Vagina (tissue), 2 donors: ENCODE measurements at places on chromosomes 7 and 10. TPM values are rescaled to one million over a fixed set of nuclear protein-coding genes. Genes with fewer than 3 reads are reported as not detected.
A peak's percentile ranks its signal among the peaks of the same experiment; 100 is the strongest.

- peak overlapping the region; percentile 54 for H3K4me3 ChIP-seq
- H3K27me3 ChIP-seq = no peaks in the 10 kb centered on the region
- H3K36me3 ChIP-seq = no peaks in the 10 kb centered on the region
- peaks cover 32% of the 10 kb centered on the region for H3K4me1 ChIP-seq
- DNase-seq = no peak
Observed at GRCh38 chr10:7412237-7412927, 1.5 kb upstream of the SFMBT2 start.

DNA sequence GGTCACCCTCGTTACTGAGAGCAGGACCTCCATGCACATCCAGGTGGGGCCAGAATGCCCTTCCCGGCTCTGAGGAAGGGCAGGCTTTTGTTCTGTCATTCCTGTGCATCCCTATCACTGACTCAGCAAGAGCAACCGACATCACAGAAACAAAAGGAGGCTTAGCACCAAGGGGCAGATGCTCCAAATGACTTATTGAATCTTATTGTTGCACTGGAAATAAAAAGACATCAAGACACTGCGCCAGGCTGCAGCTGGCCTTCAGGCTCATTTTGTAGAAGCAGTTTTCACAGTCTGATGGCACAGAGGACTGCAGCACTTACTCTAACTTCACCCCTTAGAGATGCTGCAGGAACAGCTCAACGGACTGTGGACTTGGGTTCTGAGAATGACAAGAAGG lies 126.4 kb downstream of the PAXIP1 start:
- no peaks in the 10 kb centered on the region for H3K27me3 ChIP-seq
- no peaks in the 10 kb centered on the region for H3K4me1 ChIP-seq
- H3K36me3 ChIP-seq = no peaks in the 10 kb centered on the region
- DNase-seq = no peak
- H3K4me3 ChIP-seq = no peak overlapping the region

Gene RBP4
- 36.8 TPM for total RNA-seq

- no peaks in the 10 kb centered on the region for H3K27me3 ChIP-seq
- H3K36me3 ChIP-seq = no peaks in the 10 kb centered on the region
- DNase-seq = no peak
Observed at GRCh38 chr10:89138755-89139490, 68.2 kb downstream of the CH25H start.

Gene PILRA
- total RNA-seq = 8.3 TPM

GRCh38 chr10:133158756-133159610 lies 1.0 kb upstream of the KNDC1 start:
- no peaks in the 10 kb centered on the region for H3K27me3 ChIP-seq
- DNase-seq = no peak
- no peak overlapping the region for H3K4me3 ChIP-seq
- H3K27ac ChIP-seq = no peak overlapping the region
- H3K4me1 ChIP-seq = peaks cover 16% of the 10 kb centered on the region
- no peaks in the 10 kb centered on the region for H3K36me3 ChIP-seq

- no peaks in the 10 kb centered on the region for H3K36me3 ChIP-seq
- H3K27ac ChIP-seq = no peak overlapping the region
- H3K27me3 ChIP-seq = no peaks in the 10 kb centered on the region
- no peak overlapping the region for H3K4me3 ChIP-seq
- DNase-seq = no peak
- peaks cover 17% of the 10 kb centered on the region for H3K4me1 ChIP-seq
Observed at GRCh38 chr10:103921750-103922195, 3.8 kb upstream of the STN1 start.

DNA sequence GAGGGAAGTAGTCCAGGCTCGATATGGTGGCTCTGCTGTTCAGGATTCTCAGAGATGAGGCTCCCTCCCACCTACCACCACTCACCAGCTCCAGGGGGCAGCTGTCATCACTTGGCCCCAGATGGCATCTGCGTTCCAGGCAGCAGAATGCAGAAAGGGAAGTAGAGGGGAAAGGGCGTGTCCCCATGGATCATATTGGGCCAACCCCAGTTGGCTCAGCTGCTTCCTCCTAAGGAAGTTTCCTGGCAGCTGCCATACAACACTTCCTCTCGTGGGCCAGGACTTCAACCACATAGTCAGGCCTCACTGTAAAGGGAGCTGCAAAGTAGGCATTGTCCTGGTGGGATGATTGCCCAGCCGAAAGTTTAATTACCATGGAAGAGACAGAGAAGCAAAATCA lies 1.6 kb upstream of the TEX36 start:
- no peaks in the 10 kb centered on the region for H3K36me3 ChIP-seq
- H3K27ac ChIP-seq = no peak overlapping the region
- no peaks in the 10 kb centered on the region for H3K27me3 ChIP-seq
